Substantia nigra (tissue), 51 donors: ENCODE measurements at places on chromosomes 1 and 21.

DNA sequence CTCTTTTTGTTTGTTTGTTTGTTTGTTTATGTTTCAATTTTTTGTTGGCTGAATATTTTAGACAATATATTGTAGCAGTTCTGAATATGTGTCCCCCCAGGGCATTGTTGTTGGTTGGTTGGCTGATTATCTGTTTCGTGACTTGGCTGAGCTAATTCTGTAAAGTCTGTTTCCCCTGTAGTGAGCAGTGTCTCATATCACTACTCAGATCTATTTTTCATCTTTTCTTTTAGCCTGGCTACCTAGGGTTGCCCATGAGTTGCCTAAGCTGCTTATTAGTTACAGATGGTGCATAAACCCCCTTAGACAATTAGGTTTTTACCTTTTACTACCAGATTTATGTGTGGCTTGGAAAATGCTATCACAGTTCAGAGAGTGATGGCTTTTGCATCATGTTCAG lies 32.3 kb downstream of the CFAP57 start:
- DNase-seq: no peak

- DNase-seq: no peak
Observed at GRCh38 chr1:170296642-170297041, 150.9 kb downstream of the NTMT2 start.

DNA sequence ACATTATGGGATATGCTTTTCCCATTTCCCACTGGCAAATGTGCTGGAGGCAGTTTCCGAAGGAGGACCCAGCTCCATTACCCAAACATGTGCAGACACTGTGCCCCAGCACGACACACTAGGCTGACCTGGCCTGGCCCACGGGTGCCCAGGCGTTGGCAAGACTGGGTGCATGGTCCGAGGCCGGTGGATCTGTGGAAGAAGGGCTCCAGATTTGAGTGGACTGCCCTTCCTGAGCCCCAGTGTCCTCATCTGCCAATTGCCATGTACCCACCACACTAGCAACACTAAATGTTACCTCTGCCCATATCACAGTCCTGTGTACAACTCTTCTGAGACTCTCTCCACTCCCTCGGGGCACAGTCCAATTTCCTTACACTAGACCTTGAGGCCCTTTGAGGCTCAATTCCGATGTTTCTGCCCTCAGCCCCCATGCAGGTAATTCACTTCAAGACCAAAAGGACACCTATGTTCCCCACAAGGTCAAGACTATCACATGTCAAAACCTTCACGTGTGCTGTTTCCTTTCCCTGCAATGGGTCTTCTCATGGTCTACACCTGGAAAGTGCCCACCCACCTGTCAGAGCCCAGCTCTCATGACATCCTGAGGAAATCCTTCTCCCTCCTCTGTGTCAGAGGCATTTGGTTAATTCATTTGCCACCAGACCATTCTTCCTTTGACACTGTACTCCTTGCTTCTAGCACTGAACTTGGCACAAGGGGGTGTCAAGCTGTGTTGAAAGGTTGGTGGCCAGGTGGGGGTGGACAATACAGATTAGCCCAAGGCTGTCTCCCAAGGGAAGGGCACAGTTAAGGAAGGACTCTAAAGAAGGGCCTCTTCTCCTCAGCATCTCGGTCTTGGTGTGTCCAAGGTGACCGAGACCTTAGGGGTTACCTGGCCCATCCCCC lies 124.9 kb downstream of the DMRTB1 start:
- no peak for DNase-seq

DNA sequence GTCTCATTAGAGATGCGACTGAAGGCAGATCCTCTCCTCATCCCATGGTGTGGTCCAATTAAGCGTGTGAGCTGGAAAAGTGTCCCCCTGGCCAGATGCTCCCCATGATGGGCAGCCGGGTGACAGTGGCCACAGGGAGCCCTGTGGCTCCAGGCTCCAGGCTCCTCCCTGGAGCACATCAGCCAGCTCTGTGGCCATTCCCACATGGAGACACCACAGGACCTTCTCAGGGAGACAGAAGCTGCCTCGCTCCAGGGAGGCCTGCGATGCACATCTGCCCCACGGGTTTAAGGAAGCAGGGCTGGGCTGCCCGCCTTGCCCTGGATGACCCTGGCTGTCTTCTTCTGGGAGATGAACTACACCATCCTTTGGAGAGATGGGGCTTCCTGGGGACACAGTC lies 99.9 kb upstream of the TLR5 start:
- DNase-seq: no peak

- DNase-seq: peak; percentile 31
Observed at GRCh38 chr1:248858096-248858890, 592 bp downstream of the ZNF692 start.

- no peak for DNase-seq
Observed at GRCh38 chr1:21755067-21755466, 27.9 kb downstream of the USP48 start.

- no peak for DNase-seq
Observed at GRCh38 chr1:28642056-28642846, 616 bp downstream of the TAF12 start.

GRCh38 chr1:64172458-64172983 lies 30.9 kb upstream of the UBE2U start:
- DNase-seq: no peak

DNA sequence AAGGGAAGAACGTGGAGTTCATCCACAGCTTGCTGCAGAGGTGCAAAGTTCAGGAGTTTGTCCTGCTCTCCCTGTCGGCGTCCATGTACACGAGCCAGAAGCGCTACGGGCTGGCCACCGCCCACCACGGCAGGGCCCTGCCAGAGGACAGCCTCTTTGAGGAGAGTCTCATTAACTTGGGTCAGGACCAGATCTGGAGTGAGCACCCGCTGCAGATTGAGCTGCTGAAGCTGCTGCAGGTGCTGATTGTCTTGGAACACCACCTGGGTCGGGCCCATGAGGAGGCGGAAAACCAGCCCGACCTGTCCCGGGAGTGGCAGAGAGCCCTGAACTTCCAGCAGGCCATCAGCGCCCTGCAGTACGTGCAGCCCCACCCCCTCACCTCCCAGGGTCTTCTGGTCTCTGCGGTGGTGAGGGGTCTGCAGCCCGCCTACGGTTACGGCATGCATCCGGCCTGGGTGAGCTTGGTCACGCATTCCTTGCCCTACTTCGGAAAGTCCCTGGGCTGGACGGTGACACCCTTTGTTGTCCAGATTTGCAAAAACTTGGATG lies 73.8 kb upstream of the MORC3 start:
- no peak for DNase-seq

GRCh38 chr1:182563095-182563494 lies 26.0 kb downstream of the RNASEL start:
- DNase-seq: no peak

- no peak for DNase-seq
Observed at GRCh38 chr1:157117527-157118057, 18.0 kb upstream of the ETV3L start.

- DNase-seq: no peak
Observed at GRCh38 chr1:27891196-27891889, 19.0 kb downstream of the THEMIS2 start.

- no peak for DNase-seq
Observed at GRCh38 chr1:48109390-48110013, 112.3 kb upstream of the TRABD2B start.

DNA sequence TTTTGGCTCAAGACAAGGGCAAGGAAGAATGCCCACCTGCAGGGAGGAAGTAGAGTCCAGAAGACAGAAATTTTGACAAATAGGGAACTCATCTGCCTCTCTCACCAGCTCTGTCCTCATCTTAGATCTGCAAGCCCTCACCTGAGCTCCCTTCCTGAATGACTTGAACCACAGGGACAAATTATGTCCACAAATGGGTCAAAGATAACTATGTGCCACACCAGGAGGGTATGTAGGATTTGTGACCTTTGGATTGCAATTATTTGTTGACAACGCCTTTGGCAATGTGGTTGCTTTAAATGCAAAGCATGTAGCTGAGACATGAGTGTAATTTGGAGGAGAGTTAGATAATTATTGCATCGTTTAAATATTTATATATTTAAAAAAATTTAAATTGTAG lies 79.5 kb downstream of the GRIK1 start:
- no peak for DNase-seq

DNA sequence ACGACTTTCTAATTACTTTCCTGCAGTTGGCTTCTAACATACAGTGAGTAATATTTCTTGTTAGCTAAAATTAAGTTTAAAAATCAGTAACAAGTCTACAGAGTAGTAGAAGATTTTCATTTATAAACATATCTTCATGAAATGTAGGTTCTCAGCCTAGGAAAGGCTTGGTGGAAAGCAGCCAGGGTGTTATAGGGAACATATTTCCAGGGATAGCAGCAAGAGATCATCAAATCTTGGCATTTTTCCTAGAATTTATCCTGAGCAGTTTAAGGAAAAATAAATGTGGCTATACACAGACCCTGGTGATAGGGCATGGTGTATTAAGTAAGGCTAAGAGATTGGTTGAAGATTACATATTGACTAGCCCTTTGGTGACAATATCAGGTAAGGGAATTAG lies 203.5 kb upstream of the NEGR1 start:
- no peak for DNase-seq

DNA sequence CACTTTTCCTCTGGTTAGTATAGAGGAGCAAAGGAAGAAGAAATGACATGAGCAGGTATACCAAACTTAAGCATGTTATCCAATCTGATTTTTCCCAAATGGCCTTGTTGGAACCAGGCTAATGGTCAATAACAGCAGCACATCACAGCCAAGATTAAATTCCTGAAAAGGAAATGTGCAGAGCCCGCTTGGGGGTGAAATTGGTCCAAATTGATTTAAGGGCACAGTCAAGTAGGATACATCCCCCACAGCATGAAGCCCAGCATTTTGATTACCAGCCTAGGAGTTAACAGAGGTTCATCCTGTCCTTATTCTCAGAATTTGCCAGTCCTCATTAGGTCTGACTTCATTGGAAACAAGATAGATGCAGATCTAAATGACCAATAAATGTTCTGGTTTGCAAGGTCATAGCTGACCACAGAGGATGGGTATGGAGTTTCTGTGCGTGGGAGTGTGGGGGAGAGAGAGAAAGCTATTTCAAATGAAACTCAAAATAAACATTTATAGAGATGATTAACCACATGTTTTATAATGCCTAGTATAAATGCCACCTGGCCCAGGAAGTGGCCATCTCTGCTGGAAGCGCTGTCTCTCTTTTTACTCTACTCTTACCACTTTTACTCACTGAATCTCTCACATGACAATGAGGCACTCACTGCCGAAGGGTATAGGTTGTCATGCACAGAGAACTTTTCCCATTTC lies 38.7 kb downstream of the RGS5 start:
- no peak for DNase-seq
